ENCODE measurements at places on chromosomes 3 and 15. TPM values are rescaled to one million over a fixed set of nuclear protein-coding genes. Genes with fewer than 3 reads are reported as not detected.

Gene GALNT15
- total RNA-seq, result 6.0 TPM

Gene ATP13A5
- total RNA-seq, result not detected

Gene GOLGA6L25
- not detected for total RNA-seq

DNA sequence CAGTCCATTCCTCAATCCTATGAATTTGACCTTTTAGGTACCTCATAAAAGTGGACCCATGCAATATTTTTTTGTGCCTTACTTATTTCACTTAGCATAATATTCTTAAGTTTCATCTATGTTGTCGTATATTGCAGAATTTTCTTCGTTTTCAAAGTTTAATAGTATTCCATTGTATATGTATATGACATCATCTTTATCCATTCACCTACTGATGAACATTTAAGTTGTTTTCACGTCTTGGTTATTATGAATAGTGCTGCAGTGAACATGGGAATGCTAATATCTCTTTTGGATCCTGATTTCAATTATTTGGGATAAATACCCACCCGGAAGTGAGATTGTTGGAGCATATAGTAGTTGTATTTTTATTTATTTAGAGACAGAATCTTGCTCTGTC is 65.1 kb downstream of the AP4E1 start:
- no peak for DNase-seq

GRCh38 chr3:84959470-84960271 is 882 bp downstream of the CADM2 start:
- DNase-seq, result no peak

DNA sequence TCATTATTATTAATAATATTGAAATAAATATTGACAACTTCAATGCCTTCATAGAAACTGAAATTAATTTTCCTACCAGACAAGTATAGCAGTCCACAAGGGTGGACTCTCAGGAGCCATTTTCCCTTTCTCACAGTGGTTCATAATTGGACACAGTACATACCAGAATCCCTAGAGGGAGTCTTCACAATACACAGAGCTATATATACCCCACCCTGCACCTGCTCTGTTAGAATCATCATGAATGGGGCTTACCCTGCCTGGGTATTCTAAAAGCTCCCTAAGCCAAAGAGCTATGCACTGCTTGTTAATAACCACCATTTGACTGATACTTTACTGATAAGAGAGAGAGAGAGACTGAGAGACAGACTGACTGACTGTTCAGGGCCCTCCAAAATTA is 134.9 kb downstream of the FEZF2 start:
- DNase-seq, result no peak

GRCh38 chr3:104646196-104646595 is 720.5 kb upstream of the ALCAM start:
- no peak for DNase-seq

DNA sequence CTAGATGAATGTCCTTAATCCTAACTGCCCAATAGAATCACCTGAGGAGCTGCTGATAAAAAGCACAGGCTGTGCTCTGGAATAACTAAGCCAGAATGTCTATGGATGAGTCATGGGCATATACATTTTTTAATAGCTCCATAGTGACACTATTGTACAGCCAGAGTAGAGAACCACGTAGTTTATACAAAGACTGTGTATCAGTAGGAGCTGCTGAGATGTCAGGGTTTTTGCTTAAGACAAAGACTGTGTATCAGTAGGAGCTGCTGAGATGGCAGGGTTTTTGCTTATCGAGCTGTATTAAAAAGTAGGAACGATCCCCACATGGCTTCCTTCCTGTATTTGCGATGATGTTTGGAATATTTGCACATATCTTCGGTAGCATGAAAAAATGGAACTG is 137.4 kb downstream of the SV2B start:
- no peak for DNase-seq

DNA sequence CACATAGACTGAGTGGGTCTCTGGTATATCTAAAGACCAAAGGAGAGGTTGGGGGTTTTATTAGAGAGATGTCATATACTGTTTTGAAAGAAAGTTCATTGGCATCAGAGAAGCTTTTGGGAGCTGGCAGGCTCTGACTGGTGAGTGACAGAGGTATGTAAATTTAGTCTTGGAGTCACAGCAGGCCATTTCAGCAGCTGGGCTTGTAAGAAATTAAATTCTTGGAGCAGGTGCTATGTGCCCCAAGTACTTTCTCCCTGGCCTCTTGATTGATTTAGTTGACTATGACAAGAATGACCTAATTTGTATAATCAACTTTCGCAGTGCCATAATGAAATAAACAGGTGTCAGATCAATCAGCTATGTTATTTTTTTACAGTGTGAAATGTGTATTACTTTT is 47.8 kb upstream of the CDAN1 start:
- no peak for DNase-seq

DNA sequence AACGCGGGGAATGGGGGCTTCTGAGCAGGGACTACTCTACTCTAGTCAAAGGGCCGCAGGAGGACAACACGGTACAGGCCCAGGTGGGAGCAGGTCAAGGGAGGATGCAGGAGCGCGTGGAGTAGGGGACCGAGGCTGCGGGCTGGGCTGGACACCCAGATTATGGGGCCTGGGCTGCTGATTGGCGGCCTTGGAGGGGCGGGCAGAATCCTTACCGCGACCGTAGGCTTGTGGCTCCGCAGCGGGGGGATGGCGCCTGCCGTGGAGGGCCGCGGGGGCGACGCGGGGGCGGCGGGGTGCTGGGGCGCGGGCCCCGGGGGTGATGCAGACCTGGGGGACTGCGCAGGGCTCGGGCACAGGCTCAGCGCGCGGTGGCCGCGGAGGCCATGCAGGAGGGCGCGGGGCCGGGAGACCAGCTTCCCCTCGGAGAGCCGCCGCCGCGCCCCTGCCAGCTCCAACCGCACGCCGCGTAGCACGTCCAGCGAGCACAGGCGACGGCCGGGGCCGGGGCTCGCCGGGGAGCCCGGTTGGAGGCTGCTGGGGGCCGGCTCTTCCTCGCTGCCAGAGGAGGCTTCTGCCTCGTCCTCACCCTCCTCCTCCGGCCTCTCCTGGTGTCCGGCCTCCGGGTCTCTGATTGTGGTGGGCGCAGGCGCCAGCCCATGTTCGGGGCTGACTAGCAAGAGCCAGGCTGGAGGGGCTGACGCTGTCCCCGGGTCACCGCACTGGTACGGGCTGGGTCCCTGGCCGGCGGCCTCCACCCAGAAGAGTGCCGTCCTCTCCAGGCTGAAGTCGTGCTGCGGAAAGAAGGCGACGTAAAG is 12.9 kb downstream of the UBAP1L start:
- DNase-seq, result no peak

DNA sequence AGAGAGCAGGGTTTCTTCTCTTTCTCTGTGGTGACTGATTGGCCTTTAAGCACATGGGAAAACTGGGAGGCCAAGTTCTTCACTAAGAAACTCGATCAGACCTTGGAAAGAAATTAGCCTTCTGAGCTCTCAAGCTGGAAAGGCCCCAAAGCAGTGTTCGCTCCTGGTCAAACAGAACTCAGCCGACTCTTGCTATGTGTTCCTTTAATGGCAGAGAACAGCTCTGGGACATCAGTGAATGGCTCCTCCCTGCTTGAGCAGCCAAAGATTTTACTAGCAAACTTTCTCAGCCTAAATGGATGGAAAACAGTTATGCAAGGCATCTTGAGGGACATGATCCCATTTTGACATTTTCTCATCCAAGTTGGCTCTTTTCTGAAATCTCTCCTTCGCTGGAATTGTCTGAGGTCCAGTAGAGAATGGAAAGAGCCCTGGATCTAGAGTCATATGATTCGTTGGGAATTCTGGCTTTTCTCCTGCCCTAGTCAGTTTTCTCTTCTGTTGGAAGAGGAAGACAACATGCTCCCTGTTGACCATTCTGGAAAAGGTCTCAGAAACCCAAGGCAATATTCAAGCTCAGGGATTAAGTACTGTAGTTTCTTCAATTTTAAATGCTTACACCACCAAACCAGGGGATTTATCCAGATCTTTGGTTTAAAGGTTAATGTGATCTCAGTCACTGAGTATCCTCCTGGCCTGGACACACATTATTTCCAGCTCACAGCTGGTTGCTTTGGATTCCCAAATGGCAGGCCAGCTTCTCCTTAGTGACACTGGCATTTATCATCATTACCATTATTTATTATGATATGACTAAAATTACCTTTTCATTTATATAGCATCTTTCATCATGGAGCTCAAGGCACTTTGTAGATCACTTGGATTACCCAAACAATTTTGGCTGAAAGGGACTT is 319.6 kb downstream of the AGBL1 start:
- no peak for DNase-seq

GRCh38 chr3:110859993-110860392 is 211.6 kb upstream of the NECTIN3 start:
- no peak for DNase-seq

- no peak for DNase-seq
These were observed 315.8 kb downstream of the NTRK3 start for GRCh38 chr15:87940768-87941167.

DNA sequence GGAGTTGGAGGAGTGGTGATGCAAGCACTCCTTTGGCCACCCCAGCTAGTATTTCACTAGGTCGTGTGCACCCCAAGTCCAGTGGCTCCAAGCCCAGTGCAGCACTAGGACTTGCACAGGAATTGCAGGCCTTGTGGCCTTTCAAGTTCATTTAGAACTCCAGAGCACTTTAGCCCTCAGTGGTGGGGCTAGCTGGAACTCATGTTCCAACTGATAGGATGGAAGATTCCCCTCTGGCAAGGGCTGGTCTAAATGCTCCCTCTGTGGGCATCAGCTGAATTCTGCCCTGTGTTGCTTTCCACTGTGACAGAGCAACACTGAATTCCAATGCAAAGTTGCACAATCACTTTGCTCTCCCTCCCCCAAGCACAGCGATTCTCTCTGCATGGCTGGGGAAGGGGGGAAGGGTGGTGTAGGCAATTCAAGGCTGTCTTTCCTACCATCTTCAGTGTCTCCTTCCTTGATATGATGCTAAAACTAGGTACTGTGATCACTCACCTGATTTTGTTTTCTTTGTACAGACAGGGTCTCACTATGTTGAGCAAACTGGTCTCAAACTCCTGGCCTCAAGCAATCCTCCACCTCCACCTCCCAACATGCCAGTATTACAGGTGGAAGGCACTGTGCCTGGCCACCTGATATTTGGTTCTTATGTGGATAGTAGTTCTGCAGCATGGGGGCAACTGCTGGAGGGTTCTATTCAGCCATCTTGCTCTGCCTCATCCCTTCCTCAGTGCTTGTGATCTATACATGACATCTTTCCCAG is 10.3 kb downstream of the USF3 start:
- no peak for DNase-seq

GRCh38 chr3:11705049-11705448 is 61.3 kb upstream of the VGLL4 start:
- DNase-seq, result no peak

DNA sequence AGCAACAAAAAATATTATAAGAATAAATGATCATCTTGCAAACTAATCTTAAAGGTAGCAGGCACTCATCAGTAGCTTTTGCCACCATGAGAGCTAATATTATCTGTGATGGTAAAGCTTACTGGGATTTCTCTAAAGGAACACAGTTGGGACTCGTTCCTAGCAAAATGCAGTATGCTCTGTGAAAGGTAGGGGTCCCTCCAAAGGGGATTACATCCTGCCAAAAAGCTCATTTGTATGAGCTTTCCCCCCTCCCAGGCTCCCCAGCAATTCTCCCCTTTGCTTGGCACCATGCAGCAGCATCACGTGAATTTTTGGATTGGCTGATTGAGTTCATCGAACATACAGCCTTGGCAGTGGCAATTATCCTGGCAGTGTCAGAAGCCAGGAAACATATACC is 361.0 kb upstream of the PLSCR5 start:
- DNase-seq, result no peak

DNA sequence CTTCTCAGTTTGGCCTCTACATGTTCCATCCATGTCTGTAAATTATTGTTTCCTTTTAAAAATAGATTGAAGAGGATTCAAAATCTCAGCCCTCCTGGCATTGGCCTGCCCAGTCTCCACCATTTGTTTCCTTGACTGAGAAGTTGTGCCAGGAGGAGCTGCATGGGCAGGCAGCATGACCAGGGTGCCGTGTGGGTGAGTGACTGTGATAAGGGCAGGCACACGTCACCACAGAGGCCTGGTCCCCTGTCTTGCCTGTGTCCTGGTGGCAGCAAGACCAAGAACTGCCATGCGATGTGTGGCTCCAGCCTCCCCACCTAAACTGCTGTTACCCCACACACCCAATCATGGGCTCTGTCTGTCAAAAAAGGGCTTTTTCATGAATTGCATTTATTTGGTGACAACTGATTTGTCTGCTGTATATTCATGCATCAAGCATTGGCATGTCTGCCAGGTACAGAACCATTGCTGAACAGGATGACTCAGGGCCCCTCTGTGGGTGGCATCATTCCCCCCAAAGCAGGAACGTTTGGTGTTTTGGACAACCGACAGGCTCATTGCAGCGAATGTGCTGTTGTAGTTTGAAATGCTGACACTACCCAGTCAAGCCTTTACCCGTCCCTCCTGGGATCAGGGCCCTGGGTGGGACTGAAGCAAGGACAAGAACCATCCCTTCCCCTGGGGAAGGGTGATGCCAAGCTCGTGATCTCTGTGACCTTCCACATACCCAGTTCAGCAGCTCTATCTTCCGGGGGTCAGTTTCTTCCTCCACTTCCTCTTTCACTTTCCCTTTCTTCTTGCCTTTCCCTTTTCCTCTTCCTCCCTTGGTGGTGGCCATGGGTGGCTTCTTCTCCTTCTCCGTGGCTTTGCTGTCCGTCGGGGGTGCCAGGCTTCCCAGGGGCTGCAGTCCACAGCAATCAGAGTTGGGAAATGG is 51.6 kb downstream of the TRPM1 start:
- DNase-seq, result no peak

GRCh38 chr3:98901392-98902350 is at the start of gene DCBLD2:
TSS of gene DCBLD2 (minus strand) at chr3:98901695. CDS start at chr3:98901326, 369 bp downstream.
- peak; percentile 98 for DNase-seq

DNA sequence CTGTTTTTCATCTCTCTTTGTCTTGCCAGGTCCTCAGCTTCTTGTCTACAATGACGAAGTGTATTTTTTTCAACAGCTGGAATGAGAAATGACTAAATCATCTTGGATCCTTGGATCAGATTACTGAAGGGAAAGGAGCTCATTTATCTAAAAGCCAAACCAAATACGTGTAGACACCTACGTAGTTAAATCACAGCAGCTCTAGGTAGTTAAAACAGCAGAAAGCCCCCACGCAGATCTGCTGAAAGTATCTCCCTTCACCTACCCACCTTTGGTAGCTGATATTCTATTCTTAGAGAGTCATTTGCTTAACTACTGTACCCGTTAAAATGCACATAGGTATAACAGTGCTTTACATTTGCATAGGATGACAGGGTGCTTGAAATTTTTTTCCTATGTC is 105.5 kb upstream of the WNT5A start:
- no peak for DNase-seq

- DNase-seq, result no peak
These were observed 444.5 kb downstream of the EPHB1 start for GRCh38 chr3:135239615-135239884.
